Dorsolateral prefrontal cortex (tissue), 122 donors: ENCODE measurements at places on chromosomes 1 and 21.

DNA sequence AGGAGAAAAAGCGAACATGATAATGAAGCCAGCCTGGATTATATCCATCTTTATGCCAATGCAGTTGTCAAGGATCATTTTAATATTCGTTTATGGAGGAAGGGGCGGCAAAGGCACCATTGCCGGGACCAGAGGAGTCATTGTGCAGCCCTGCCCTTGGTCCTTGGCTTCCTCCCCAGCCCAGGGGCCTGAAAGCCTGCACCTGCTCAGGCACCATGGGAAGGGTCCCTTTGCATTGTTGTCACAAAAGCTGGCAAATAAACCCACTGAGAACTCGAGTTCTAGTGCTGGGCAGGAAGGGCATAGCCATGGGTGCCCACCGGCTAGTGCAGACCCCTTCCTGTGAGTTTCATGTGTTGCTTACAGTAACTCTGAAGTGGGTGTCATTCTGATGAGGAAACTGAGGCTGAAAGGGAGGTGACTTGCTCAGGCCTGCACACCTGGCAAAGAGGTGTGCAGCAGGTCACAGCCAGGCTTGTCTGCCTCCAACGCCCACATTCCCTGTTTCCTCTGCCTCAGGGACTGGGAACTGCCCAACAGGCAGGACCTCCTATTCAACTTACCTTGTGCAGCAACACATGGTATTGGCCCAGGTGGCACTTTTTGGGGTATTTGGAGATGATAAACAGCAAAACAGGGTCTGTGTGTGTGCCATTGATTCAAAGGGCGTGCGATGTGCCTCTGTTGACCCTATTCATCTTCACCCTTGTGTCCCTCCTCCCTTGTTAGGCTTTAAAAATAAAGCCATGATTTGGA, 84.6 kb downstream of the MAN1C1 start:
- DNase-seq, result no peak

DNA sequence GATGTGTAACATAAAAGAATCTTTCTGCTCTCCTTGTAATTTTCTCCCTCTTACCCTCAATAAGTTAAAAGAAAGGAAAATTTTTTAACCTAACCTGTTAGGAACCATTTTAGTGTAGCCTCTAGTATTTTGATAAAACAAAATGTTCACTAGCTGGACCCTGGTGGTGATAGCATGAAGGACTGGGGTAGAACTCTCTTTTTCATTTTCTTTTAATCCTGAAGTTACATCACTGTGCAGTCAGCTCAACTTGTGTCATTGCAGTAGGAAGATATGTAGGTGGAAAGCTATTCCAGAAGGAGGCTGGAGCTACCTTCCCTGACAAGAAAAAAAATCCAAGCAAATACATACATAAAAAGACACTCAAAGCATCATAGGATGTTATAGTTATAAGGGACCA, 39.3 kb downstream of the NFIA start:
- no peak for DNase-seq

GRCh38 chr1:151841141-151841540, 1.5 kb upstream of the C2CD4D start:
- DNase-seq, result no peak

DNA sequence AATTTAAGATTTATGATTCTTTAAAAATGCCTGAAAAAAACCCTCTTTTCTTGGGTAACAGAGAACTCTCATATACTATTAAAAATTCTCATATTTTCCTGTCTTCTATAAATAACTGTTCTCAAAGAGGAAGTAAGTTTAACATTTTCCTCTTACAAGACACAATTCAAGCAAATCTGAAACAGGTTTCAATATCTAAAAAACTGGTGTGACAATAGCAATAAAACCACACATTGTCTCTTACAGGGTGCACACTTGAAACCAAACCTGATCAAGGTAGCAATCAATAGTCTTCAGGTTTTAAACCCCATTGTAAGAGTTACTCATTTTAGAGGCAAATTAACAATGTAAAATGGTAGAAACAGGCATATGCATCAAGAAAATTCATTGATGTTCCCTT, 28.0 kb downstream of the FUBP1 start:
- no peak for DNase-seq

- DNase-seq, result no peak
Observed at GRCh38 chr1:204900721-204901120, 30.1 kb downstream of the NFASC start.

DNA sequence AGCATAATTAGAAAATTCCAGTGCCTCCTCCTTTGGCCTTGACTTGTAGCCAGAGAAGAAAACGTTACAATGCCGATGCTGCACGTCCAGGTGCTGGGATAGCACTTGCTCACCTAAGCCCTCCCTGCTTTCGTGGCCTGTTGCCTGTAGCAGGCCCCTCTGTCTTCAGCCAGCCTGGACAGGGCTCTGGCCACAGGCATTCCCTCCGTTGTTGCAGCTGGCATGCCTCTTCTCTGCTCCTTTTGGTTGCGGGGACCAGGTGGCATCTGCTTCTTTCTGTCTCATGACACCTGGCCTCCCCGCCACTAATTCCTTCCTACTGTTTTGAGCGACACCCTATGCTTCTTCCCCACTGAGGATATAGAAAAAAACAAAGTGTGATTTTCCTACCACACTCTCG, 54.6 kb upstream of the MORC3 start:
- DNase-seq, result no peak

- no peak for DNase-seq
Observed at GRCh38 chr1:62318756-62319544, at the start of gene KANK4. Gene KANK4 (minus strand): TSS chr1:62319434. CDS start chr1:62281564, 37,870 bp downstream.

GRCh38 chr1:230307213-230307612, 118.9 kb downstream of the PGBD5 start:
- DNase-seq, result no peak

DNA sequence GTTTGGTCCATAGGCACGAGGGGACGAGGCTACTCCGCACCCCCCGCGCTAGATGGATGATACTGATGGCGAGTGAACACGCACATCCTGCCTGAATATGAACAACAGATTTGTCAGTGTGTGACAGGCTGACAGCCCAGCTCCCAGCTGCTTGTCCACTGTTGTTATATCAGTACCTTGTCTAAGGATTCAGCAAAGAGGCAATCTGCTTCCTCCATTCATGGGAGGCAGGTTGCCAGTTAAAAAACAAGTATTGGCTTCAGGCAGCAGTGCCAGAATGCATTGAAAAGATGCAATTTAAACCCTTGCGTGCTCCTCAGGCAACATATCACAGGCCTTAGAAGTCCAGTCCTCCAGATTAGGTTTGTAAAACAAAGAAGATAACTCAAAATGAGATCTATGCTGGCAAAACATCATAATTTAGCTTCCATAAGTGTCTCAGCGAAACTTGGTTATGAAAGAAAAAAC, 223.3 kb downstream of the GPATCH2 start:
- no peak for DNase-seq

DNA sequence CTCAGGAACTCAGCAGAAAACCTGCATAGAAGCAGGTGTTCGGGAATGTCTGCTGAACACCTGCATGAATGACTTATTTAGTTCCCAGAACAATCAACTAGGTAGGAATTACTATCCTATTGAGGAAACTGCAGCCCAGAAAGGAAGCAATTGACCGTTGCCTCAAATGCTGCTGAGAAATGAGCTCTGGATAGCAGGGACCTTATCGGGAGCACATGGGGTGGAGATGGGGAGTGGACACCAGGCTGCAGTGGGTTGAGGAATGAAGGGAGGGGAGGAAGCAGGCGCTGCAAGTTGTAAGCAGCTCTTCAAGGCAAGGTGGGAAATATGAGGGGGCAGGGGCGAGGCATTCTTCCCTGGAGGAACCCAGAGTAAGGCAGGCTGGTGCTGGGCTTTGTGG, 10.8 kb upstream of the CDCP2 start:
- no peak for DNase-seq

- DNase-seq, result no peak
Observed at GRCh38 chr1:25889470-25889869, 14.0 kb upstream of the PAQR7 start.

- no peak for DNase-seq
Observed at GRCh38 chr1:94999456-95000131, 72.7 kb upstream of the CNN3 start.

DNA sequence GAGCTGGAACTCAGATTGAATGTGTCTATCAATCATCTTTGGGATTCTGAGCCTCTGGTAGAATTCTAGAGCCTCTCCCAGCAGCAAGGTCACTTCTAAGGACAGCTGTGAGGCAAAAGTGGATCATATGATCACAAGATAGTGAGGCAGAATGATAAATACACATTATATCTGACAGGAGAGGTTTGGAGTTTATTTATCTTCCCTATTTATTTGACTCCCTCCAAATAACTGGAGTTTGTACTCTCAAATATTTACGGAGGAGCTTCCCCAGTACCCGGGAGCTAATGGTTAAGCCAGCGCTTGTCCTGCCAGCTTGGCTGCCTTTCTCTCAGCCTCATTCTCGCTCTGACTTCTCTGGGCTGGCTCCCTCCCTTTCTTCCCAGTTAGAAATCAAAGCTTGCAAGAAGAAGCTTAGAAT, 2.3 kb downstream of the HMGCS2 start:
- peak; percentile 50 for DNase-seq

DNA sequence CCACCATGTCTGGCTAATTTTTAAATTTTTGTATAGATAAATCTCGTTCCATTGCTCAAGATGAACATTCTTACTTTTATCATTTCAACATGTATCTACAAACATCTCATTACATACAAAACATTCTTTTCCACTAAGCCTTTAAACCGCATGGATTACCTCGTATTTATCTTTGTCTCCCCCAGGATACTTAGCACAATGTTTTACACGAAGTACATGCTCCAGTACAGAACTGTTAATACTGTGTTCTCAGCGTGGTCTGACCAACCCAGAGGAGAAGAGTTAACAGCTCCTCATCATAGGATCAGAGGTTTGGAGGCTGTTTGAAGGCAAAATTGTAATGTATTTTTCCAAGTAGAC, 7.4 kb downstream of the PIK3C2B start:
- no peak for DNase-seq

- DNase-seq, result no peak
Observed at GRCh38 chr1:190940951-190941350, 463.3 kb upstream of the BRINP3 start.

- no peak for DNase-seq
Observed at GRCh38 chr1:176938375-176938774, 226.1 kb downstream of the ASTN1 start.

- no peak for DNase-seq
Observed at GRCh38 chr1:68210027-68210426, 22.3 kb downstream of the WLS start.

DNA sequence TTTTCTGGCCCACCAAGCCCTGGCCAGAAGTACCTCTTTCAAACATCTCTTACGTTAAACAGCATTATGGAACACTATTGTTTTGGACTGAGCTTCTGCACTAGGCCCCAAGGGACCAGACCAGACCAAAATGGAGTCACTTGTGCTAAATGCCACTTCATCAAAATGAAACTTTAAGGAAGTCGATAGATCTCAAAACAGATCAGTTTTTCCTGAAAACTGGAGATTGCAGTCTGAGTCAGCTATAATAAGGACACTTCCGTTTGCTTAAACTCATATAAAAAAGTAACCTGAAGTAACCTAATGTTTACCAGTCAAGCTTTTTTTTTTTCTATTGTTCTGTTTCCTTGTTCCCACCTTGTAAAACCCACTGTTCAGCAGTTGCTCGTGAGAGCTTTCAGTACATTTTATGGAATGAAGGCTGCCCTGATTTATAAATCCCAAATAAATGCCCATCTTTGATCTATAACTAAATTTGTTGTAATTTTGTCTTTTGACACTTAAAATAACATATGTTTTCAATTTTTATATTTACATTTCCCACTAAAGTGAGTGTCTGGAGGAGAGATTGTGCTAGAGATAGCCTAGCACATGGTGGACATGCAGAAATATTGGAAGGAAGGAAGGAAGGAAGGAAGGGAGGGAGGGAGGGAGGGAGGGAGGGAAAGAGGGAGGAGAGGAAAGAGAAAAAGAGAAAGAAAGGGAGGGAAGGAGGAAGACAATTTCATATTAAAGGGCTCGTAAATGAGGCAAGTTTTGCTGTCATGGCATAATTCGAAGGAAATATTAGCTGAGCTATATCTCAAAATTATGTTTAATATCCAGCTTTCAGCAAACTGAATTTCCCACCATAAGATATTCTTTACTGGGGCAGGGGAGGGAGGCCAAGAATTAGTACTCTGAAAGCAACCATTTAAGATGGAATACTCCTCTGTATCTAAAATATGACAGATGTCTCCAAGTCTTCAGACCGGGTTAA, 77.0 kb upstream of the CXADR start:
- no peak for DNase-seq

GRCh38 chr1:162568802-162569201, 7.3 kb downstream of the UAP1 start:
- DNase-seq, result no peak

GRCh38 chr21:42182713-42183371, 36.1 kb upstream of the ABCG1 start:
- DNase-seq, result no peak

- no peak for DNase-seq
Observed at GRCh38 chr21:26093122-26093521, 77.4 kb downstream of the APP start.

GRCh38 chr1:66083003-66083402, 290.3 kb downstream of the PDE4B start:
- no peak for DNase-seq

- DNase-seq, result no peak
Observed at GRCh38 chr1:35475856-35476674, 81.1 kb downstream of the KIAA0319L start.

- no peak for DNase-seq
Observed at GRCh38 chr1:174550296-174550695, 102.5 kb downstream of the GPR52 start.

- DNase-seq, result no peak
Observed at GRCh38 chr1:9311029-9311428, 18.3 kb downstream of the SPSB1 start.

DNA sequence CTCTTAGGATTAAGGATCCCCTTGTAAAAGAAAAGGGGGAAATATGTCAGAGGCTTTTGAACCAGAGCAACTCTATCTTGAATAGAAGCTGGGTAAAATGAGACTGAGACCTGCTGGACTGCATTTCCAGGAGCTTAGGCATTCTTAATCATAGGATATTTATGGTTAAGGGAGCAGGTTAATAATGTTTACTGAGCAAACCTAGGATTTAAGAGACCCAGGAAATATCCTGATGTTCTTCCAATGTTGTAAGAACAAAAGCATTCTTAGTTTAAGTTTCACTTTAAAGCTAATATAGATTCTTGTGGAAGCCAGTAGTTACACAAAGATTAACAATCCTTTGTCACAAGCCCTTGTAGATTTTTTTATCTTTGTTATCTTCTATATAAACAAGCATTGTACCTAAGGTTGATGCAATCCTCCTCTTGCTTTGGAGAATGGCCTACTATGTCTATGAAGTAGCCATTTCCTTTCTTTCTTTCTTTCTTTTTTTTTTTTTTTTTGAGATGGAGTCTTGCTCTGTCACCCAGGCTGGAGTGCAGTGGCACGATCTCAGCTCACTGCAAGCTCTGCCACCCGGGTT, 570.2 kb upstream of the BEND5 start:
- no peak for DNase-seq
